ENCODE measurements at places on chromosomes 1 and 21.

GRCh38 chr21:17370916-17371315, 141.9 kb upstream of the CXADR start:
- peak; percentile 12 for DNase-seq

GRCh38 chr1:63721531-63722189, 52.2 kb upstream of the ROR1 start:
- no peak for DNase-seq

DNA sequence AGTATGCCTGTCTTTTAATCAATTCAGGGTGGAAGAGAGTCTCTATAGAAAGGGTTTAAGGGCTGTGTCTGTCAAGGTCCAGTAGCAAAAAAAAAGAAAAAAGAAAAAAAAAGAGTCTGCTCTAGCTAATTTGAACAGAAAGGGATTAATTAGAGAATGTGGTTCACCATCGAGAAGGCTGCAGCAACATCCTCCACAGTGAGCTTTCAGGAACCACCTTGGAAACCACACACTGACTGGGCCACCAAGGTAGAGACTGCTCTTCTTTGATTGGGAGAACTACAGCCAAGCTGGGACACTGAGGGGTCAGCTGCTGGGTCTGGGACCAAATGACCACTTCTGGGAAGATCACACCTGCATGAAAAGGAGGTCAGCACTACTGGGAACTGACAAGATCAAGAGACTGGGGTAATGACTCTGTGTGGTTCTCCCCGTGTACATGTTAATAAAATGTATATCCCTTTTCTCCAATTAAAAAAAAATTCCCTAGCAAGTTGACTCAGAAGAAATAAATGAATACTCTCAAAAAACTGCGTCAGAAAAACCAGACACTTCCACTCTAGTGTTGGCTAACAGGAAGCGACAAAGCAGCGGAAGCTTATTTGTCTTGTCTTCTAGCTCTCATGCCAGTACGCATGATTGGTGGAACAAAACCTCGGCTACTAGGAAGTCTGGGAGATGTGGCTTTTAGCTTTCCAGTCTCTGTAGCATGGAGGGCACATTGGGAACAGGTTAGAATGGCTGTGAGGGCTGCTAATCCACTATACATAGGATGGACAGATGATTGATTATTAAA, 60.0 kb upstream of the IVNS1ABP start:
- DNase-seq: no peak

DNA sequence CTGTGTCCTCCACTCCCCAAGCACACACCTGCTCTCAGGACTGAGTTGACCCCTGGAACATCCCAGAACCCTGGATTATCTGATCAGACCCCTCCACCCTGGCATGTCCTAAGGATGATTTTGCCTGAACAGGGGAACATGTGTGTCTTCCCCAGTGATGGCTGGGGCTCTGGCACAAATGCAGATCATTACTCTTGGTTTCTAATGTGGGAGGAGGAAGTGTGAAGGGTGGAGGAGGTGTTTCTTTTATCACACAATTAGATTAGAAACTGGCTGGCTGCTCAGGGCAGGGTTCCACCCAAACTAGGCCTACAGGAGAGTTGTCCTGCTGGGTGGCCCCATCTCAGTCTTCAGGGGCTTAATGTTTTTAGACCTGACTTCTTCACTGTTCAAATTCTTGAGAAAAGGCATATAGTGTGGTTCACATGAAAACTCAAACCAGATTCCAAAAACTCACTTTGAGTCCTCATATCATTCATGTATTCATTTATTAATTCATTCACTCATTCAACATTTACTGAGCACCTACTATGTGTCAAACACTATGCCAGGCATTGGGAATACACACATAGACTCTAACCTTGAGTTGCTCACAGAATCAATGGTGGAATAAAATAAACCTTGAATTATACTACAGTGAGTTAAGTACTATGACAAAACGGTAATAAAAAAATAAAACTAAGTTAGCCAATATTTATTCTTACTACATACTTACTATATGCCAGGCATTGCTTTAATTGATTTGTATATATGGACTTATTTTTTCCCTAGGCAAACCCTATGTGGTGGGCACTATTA, 221.8 kb upstream of the JUN start:
- DNase-seq: no peak

GRCh38 chr1:184219414-184219813, 167.4 kb upstream of the C1orf21 start:
- no peak for DNase-seq

- DNase-seq: no peak
These were observed 52.0 kb downstream of the ECE1 start for GRCh38 chr1:21238141-21238800.

DNA sequence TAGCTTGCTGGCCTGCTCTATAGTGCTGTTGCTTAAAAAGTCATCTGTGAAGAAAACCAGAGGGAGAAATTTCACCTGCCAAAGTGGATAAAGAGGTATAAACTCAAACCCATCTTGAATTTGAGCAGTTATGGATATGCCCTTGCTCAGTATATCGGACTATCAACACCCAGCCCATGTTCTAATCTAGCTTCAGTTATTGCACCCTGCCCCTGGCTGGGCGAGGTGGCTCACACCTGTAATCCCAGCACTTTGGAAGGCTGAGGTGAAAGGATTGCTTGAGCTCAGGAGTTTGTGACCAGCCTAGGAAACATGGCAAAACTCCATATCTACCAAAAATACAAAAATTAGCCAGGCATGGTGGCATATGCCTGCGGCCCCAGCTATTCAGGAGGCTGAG, 13.3 kb downstream of the LIX1L start:
- no peak for DNase-seq

- peak; percentile 40 for DNase-seq
These were observed 883 bp downstream of the CHODL start for GRCh38 chr21:18245464-18245967.

- no peak for DNase-seq
These were observed 53.9 kb upstream of the PTGFRN start for GRCh38 chr1:116855773-116856201.

DNA sequence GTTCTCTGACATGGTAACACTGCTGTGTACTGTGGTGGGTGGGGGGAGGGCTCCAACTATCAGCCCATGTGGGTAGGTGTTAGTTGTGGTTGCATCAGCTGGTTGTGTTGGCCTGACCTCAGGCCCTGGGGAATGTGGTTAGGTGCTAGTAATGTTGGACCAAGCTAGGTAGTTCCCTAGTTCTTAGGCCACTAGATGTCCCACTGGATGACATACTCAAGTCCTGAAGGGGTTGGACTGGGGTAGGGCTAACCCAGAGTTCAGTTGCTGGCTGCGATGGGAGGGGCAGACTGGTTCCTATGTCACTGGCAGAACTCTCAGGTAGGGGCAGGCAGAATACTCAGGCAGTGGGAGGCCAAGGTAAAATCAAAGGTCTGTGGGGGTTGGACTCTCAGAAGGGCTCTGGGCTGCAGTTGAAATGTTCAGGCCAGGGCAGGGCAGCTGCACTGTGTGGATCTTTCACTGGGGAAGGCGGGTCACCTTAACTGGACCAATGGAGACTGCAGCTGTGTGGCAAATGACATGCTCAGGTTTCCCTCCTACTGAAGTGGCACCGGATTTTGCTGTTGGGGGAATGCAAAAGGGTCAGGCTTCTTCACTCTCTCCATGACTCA, 870.7 kb downstream of the LRRIQ3 start:
- no peak for DNase-seq

DNA sequence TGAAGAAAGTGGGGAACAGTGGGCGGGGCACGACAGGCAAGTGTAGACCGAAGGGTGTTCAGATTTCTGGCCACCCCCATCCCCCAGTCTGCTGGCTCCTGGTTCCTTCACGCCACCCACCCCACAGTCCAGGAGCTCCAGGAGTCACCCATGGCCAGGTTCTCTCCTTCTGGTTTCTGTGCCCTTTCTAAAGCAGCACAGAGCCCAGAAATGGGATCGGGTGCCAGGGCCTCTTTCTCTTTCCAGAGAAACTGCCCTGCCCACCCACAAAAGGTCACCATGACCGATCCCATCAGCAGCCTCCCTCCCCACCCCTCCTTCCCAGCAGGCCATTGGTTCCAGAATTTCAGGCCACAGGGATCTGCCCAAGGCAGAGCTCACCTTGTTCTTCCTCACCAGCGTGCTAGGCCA, 3.2 kb upstream of the CELSR2 start:
- DNase-seq: no peak

GRCh38 chr1:14296795-14297194, 301.7 kb upstream of the KAZN start:
- no peak for DNase-seq

DNA sequence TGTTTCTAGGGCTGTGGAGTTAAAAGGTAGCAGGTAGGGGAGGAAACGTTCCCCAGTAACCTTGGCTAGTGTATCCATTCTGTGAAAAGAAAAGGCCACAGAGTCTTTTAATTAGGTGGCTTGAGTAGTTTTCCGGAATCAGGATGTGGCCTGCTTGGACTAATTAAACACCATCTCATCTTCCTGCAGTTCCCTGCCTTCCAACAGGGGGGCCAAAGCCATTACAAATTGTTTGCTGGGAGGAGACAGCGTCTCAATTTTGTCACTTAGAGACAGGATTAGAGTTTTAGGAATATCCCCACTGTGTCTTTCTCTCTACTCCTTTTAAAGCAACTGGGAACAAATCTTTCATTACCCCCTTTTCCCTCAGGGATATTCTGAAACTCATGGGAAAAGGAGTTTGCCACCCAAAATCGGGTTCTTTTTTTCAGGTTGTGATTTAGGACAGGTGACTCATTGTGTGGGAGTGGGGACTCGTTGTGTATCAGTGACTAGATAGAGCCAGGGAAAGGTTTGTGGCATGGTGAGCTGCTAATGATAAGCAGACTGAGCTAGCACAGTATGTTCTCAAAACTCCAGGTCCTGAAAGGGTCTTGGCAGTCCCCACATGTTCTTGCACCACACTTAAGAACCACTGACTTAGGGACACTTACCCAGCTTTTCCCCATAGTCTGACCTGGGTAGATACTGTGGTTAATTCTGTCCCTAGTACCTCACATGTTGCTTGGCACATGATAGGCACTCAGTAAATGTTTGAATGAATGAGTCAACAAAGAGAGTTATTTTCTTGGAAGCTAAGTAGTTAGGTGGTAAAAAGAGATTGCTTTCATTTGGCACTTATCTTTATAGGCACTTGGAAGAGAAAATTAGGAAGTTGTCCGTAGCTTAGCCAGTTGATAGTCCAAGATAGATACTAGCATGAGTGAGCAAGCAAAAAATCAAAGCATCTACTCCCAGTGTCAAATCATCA, 22.5 kb downstream of the INTS3 start:
- DNase-seq: no peak

- DNase-seq: no peak
These were observed 141.8 kb downstream of the NEK7 start for GRCh38 chr1:198298640-198299039.

DNA sequence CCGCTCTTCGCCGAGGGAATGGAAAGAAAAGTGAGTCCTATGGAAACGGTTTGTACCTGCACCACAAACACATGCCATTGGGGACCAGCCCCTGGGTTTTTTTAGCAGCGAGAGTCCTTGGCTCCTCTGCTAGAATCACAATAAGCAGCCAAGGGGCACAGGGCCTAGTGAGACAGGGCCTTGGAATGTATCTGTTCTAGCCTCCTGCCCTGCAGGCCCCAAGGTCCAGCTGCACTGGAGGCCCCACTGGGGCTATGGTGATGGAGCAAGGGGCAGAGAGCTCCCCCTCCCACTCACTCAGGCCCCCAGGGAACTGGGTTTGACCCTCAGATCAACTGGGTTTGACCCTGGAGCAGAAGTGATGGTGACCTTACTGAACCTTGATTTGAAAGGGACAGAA, 14.4 kb downstream of the SHISA4 start:
- DNase-seq: no peak

DNA sequence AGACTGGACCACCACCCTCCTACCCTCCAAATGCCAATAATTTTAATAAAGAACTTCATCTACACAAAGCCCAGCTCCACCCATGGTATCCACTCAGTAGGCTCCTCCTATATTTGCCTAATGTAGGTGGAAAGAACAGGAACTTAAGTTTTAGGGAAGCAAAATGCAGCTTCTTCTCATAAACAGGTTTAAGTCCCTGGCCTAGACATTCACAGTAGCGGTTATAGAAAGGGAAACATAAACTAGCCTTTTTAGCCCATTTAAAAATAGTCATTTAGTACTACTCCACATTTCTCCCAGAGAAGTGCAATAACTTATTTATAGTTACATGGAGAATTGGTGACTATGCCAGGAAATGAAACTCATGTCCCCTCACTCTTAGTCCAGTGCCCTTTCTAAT, 56.6 kb upstream of the CPLANE2 start:
- DNase-seq: no peak

- DNase-seq: no peak
These were observed 42.1 kb upstream of the SRP9 start for GRCh38 chr1:225735252-225736149.

GRCh38 chr1:3598051-3598491, 13.2 kb downstream of the MEGF6 start:
- DNase-seq: no peak

- no peak for DNase-seq
These were observed 61.2 kb downstream of the WNT9A start for GRCh38 chr1:227886503-227886961.

DNA sequence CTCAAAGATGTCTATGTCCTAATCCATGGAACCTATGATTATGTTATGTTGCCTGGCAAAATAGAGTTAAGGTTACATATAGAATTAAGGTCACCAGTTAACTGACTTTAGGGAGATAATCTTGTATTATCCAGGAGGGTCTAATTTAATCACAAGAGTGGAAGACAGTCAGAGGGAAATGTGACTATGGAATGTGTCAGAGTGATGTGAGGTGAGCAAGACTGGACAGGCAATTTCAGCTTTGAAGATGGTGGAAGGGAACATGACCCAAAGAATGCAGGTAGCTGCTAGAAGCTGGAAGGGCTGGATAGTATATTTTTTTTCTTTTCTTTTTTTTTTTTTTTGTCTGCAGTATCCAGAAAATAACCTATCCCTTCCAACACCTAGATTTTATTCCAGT, 241.7 kb upstream of the NEGR1 start:
- DNase-seq: no peak

GRCh38 chr1:61925591-61926298, 183.5 kb downstream of the PATJ start:
- no peak for DNase-seq

DNA sequence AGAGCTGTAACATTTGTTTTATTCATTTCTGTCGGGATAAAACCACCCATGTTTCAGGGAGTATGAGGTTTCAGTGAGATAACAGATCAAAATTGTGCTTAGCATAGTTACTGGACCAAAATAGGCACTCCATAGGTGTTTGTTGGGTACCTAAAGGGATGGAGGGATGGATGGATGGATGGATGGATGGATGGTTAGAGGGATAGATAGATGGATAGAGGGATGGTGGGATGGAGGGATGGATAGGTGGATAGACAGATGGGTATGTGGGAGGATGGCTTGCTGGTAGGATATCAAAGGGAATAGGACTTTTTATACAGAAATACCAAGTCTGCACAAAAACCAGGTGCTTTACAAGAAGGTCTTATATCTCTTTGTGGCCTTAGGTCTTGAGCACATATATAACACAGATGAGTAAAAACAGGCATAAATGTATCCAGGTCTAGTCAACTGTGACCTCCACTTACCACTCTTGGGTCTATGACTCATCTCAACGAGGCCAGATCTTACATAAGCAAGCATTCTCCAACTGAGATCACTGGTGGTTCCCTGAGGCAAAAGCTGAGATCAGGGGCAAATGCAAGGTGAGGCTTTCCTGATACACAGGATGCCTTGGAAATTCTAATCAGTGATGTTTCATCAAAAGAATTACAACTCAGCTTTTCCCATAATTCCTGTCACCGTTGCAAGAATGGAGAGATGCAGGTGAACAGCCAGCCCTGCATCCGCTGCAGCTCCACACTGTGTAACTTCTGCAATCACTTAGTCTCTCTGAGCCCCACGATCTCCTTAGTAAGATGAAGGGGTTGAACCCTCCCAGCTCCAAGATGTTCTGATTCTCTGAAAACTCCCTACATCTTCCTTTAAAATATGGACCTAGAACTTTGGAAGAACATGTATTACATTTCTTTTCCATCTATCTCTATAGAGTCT, 32.0 kb downstream of the PTAFR start:
- DNase-seq: no peak

Data from right renal cortex interstitium (tissue), 3 donors.